Activated CD8-positive, alpha-beta memory T cell treated with anti-CD3 and anti-CD28 coated beads for 1 hour (primary cell): ENCODE measurements at places on chromosomes 2 and 18.

GRCh38 chr2:18520451-18521425 is 39.7 kb downstream of the RDH14 start:
- DNase-seq, result peak; percentile 25

- peak; percentile 32 for DNase-seq
Measured at GRCh38 chr2:241762933-241763369, 13.7 kb upstream of the GAL3ST2 start.

GRCh38 chr18:74994502-74995418 is 214.2 kb downstream of the PTGR3 start:
- DNase-seq, result no peak

DNA sequence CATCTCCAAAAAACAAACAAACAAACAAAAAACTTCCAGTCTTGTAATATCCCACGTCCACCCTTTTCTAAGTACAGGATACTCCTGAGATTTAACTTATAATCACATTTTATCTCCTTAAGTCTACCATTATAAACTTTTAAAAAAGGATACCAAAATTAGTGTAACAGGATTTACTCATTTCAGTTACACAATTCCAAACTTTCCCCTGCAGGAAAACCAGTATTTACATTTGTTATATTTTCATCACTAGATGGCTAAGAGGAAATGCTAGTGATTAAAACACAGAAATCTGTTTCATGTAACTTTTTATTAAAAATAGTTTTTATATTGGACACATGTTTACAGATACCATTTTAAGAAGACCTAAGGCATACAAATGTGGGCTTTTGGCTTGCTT is 27.5 kb downstream of the CFAP36 start:
- DNase-seq, result no peak

- no peak for DNase-seq
Measured at GRCh38 chr2:30664761-30665358, 142.4 kb downstream of the CAPN13 start.
